ENCODE measurements at places on chromosomes 7 and 10. TPM values are rescaled to one million over a fixed set of nuclear protein-coding genes. Genes with fewer than 3 reads are reported as not detected.
A peak's percentile ranks its signal among the peaks of the same experiment; 100 is the strongest.

GRCh38 chr7:112981966-112982365 is 104.7 kb downstream of the GPR85 start:
- H3K27ac ChIP-seq = no peak overlapping the region
- no peak overlapping the region for H3K4me3 ChIP-seq
- no peak for DNase-seq
- no peaks in the 10 kb centered on the region for H3K36me3 ChIP-seq
- no peaks in the 10 kb centered on the region for H3K4me1 ChIP-seq

GRCh38 chr7:106874076-106874475 is 9.0 kb downstream of the PIK3CG start:
- H3K27me3 ChIP-seq = no peaks in the 10 kb centered on the region
- no peak for DNase-seq
- no peaks in the 10 kb centered on the region for H3K36me3 ChIP-seq
- no peaks in the 10 kb centered on the region for H3K4me1 ChIP-seq
- no peak overlapping the region for H3K4me3 ChIP-seq

DNA sequence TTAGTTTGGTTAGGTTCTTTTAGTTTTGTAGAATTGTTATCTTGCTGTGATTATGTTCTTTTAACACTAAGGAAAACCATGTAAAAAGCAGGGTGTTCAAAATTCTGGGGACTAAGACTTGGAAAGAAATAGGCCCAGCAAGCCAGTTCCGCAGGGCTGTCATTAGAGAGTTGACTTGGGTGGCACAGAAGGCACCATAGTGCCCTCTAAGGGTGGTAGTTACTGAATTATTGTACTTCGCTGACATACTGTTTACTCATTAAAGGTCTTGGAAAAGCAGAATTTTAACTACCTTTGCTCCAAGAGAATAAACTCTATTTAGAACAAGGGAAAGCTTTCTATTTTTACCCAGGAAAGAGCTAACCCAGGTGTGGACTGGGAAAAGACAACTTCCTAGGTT is 86.5 kb downstream of the OTUD1 start:
- no peak overlapping the region for H3K27ac ChIP-seq
- no peak overlapping the region for H3K4me3 ChIP-seq
- H3K4me1 ChIP-seq = no peaks in the 10 kb centered on the region
- H3K27me3 ChIP-seq = no peaks in the 10 kb centered on the region
- DNase-seq = no peak
- H3K36me3 ChIP-seq = no peaks in the 10 kb centered on the region

GRCh38 chr10:61822781-61823230 is 78.7 kb upstream of the ARID5B start:
- H3K27ac ChIP-seq = no peak overlapping the region
- no peak for DNase-seq
- no peaks in the 10 kb centered on the region for H3K27me3 ChIP-seq

DNA sequence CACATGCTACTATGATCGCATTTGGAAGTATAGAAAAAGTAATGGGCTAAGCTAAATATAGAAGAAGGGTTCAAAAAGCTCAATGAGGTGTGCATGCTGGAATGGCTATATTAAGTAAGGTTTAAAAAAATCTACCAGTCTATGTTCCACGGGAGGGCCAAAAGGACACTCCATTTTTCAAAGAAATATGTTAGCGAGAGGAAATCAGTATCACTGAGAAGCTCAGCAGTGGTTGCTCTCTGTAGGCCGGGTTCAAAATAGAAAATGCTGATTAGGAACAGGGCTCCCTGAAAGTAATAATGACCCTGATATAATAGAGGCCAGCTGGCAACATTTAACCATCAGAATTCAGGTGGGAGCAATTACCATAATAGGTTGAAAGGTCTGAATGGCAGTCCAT is 224.5 kb upstream of the SEMA3E start:
- no peaks in the 10 kb centered on the region for H3K4me1 ChIP-seq
- no peak for DNase-seq
- no peaks in the 10 kb centered on the region for H3K36me3 ChIP-seq
- H3K27me3 ChIP-seq = no peaks in the 10 kb centered on the region
- no peak overlapping the region for H3K27ac ChIP-seq
- no peak overlapping the region for H3K4me3 ChIP-seq

GRCh38 chr10:102268375-102268888 is 23.1 kb downstream of the GBF1 start:
- H3K27me3 ChIP-seq = no peaks in the 10 kb centered on the region
- H3K4me3 ChIP-seq = no peak overlapping the region
- no peaks in the 10 kb centered on the region for H3K36me3 ChIP-seq
- DNase-seq = no peak
- H3K4me1 ChIP-seq = no peaks in the 10 kb centered on the region

- H3K27me3 ChIP-seq = peaks cover 4% of the 10 kb centered on the region
- H3K4me3 ChIP-seq = no peak overlapping the region
- H3K36me3 ChIP-seq = no peaks in the 10 kb centered on the region
These were observed 17.5 kb downstream of the RGR start for GRCh38 chr10:84262190-84262956.

- DNase-seq = no peak
- H3K36me3 ChIP-seq = no peaks in the 10 kb centered on the region
- no peak overlapping the region for H3K4me3 ChIP-seq
- no peak overlapping the region for H3K27ac ChIP-seq
- H3K27me3 ChIP-seq = no peaks in the 10 kb centered on the region
- H3K4me1 ChIP-seq = no peaks in the 10 kb centered on the region
These were observed 138.8 kb upstream of the TCERG1L start for GRCh38 chr10:131450216-131450765.

GRCh38 chr7:114988755-114989375 is 67.0 kb downstream of the MDFIC start:
- H3K27ac ChIP-seq = no peak overlapping the region
- no peaks in the 10 kb centered on the region for H3K4me1 ChIP-seq
- DNase-seq = no peak

DNA sequence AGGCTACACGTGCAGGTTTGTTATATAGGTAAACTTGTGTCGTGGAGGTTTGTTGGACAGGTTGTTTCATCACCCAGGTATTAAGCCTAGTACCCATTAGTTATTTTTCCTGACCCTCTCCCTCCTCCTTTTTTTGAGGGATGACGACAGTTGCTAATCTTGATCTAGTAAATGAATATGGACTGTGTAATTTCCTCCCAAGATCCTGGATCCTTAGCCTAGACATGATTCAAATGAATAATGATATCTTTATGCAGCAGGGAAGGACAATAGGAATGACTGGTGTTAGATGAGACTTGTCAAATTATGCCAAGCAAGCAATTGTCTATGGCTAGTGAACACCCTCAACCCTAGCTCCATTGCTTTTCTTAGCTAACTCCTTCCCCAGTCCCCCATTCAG is 156.2 kb downstream of the PLPP4 start:
- DNase-seq = no peak
- no peak overlapping the region for H3K4me3 ChIP-seq
- no peaks in the 10 kb centered on the region for H3K4me1 ChIP-seq
- H3K27ac ChIP-seq = no peak overlapping the region
- no peaks in the 10 kb centered on the region for H3K36me3 ChIP-seq

- no peak overlapping the region for H3K4me3 ChIP-seq
These were observed 15.5 kb downstream of the AOAH start for GRCh38 chr7:36708767-36709166.

DNA sequence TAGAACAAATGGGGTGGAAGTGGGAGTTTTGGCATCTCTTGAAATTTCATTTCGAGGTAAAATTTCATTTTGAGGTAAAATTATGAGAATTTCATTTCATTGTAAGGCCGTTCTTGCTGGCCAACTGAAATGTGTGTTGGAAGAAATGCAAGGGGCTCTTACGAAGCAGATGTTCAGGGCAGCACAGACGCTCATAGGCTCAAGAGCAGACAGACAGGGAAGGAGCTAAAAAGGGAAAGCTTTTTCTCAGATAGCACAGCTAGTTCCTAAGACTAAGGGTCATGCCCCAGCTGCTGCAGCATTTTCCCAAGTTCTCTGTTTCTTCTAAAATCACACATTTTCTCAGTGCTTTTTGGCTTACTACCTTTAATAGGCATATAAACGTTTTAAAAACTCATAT is 65.1 kb upstream of the SFMBT2 start:
- no peaks in the 10 kb centered on the region for H3K27me3 ChIP-seq
- H3K36me3 ChIP-seq = no peaks in the 10 kb centered on the region
- no peak overlapping the region for H3K27ac ChIP-seq
- no peak for DNase-seq

DNA sequence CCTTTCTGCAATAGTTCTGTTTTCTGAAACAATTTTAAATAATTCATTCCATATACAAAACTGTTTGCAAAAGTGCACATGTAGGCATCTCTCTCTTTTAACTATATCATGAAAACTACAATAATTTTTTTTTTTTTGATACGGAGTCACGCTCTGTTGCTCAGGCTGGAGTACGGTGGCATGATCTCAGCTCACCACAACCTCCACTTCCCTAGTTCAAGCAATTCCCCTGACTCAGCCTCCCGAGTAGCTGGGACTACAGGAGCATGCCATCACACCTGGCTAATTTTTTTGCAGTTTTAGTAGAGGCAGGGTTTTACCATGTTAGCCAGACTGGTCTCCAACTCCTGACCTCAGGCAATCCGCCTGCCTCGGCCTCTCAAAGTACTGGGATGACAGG is 44.0 kb upstream of the SEMA3A start:
- no peak overlapping the region for H3K27ac ChIP-seq
- no peak for DNase-seq
- no peaks in the 10 kb centered on the region for H3K4me1 ChIP-seq
- H3K36me3 ChIP-seq = no peaks in the 10 kb centered on the region

DNA sequence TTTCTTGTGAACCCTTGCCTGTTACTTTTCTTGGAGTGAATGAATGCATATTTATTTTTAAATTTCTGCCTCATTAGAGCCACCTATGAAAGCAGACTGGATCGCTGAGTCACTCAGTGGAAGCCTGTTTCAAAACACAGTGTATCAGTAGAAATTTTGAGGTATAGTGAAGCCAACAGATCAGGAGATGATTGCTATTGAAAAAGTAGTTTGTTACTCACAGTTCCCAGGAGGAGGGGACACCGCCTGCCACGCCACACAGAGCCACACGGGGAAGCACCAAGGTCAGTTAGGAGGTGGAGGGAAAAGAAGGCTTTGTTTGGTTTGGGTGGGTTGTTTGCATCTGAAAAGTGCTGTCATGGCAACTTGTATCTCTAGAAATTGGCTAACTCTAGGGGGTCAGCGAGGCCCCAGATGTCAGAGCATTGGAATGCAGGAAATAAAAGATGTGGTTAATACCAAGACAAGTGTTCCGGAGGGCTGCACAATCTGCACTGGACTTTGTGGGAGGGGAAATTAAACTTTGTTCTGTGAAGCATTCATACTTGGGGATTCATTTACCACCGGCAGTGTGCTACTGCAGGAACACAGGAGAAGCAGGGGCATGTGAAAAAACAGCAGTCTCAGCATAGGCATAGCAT is 106.4 kb upstream of the SDK1 start:
- H3K27ac ChIP-seq = no peak overlapping the region
- no peak for DNase-seq
- no peaks in the 10 kb centered on the region for H3K27me3 ChIP-seq

GRCh38 chr10:107650939-107651338 is 486.4 kb upstream of the SORCS1 start:
- no peaks in the 10 kb centered on the region for H3K36me3 ChIP-seq
- H3K27me3 ChIP-seq = no peaks in the 10 kb centered on the region
- H3K4me3 ChIP-seq = no peak overlapping the region
- no peaks in the 10 kb centered on the region for H3K4me1 ChIP-seq
- H3K27ac ChIP-seq = no peak overlapping the region

DNA sequence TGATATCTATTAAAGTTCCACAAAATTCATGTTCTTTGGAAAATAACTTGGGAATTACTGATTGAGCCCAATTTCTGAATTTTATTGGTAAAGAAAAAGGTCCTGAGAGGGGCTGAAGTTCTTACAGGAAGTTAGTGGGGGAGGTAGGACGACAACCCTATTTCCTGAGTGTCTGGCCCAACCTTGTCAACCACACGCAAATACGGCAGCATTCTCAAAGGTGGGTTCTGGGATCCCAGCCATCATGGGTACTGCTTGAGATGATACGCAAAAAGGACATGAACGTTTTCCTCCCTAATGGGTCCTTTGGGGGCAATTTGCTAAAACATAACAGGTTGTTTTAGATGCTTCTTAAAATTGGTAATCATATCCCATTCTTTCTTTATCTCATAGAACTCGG is 2.7 kb upstream of the PDCD4 start:
- peak overlapping the region; percentile 97 for H3K27ac ChIP-seq
- H3K36me3 ChIP-seq = no peaks in the 10 kb centered on the region

GRCh38 chr10:133245439-133246235 is 8.0 kb downstream of the VENTX start:
- H3K4me3 ChIP-seq = no peak overlapping the region
- DNase-seq = no peak
- H3K4me1 ChIP-seq = no peaks in the 10 kb centered on the region
- no peaks in the 10 kb centered on the region for H3K27me3 ChIP-seq
- no peaks in the 10 kb centered on the region for H3K36me3 ChIP-seq

DNA sequence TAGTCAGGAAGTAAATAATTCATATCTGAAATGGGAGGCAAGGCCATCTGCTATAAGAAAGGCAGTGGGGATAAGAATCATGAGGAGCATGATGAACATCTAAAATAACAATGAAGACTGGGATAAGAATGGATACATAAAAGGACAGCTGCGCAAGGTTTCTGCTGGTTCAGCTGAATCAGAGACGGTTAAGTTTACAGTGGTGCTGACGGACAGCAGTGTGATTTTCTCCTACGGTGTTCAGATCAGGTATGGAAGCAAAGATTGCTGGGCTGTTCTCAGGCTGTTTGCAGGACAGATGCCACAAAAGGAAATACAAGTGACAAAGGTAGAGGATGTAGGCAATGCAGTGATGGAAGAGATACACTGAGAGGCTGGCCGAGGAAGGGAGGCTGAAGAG is 8.4 kb downstream of the CYCS start:
- no peak for DNase-seq
- H3K36me3 ChIP-seq = peaks cover 15% of the 10 kb centered on the region
- H3K4me3 ChIP-seq = no peak overlapping the region
- no peaks in the 10 kb centered on the region for H3K4me1 ChIP-seq

DNA sequence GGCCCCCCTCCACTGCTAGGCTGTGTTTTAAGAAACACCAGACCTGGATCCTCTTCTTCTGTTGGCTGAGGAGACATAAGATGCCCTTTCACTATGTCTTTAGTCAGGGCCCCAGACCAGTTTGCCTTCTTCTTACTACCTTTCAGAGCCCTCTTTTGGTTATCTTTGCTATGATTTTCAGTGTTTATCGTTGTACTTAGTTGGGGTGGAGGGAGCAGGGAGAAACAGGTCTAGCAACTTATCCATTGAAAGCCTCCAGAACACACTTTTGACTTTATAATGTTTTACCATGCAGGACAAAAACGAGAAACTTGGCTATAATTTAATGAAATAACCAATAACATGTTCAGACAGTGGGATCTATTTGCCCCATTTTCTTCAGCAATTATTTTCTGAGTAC is 525.2 kb downstream of the TNS3 start:
- H3K4me3 ChIP-seq = no peak overlapping the region
- H3K4me1 ChIP-seq = no peaks in the 10 kb centered on the region
- H3K27ac ChIP-seq = no peak overlapping the region
- H3K36me3 ChIP-seq = no peaks in the 10 kb centered on the region
- no peak for DNase-seq
- H3K27me3 ChIP-seq = no peaks in the 10 kb centered on the region

HMX3 gene
- total RNA-seq = not detected

ERCC6 gene
- 16.2 TPM for total RNA-seq

TAS2R5 gene
- not detected for total RNA-seq

TFEC gene
- 1.3 TPM for total RNA-seq

MAGI2 gene
- 4.0 TPM for total RNA-seq

PTCD1 gene
- total RNA-seq = 2.6 TPM

IFIT1 gene
- total RNA-seq = 28.5 TPM

MCM10 gene
- 0.11 TPM for total RNA-seq

MRPS16 gene
- 44.5 TPM for total RNA-seq

CALHM1 gene
- total RNA-seq = not detected

PANK1 gene
- 1.5 TPM for total RNA-seq

AGMO gene
- not detected for total RNA-seq

Data from ascending aorta (tissue), 2 donors.